A549 (cell line): ENCODE measurements at places on chromosomes 2 and 18.
A peak's percentile ranks its signal among the peaks of the same experiment; 100 is the strongest.

- no peak for DNase-seq
Observed at GRCh38 chr2:132958887-132959286, 288.9 kb upstream of the LYPD1 start.

DNA sequence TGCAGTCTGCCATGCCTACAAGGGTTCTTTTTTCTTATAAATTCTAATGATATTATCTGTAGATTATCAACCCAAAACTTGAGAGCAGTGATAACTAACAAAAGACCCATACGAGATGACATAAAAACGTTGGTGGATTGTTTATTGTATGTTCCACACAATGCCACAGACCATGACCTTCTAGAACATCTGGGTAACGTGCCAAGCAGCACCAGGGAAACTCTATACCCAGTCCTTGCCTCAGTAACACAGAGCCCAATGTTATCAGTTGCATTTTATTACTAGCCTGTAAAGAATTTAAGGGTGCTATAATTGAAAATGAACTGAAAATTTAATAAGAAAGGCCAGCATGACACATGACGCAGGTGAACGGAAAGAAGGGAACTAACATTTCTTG, 99.1 kb upstream of the UGP2 start:
- no peak for DNase-seq

DNA sequence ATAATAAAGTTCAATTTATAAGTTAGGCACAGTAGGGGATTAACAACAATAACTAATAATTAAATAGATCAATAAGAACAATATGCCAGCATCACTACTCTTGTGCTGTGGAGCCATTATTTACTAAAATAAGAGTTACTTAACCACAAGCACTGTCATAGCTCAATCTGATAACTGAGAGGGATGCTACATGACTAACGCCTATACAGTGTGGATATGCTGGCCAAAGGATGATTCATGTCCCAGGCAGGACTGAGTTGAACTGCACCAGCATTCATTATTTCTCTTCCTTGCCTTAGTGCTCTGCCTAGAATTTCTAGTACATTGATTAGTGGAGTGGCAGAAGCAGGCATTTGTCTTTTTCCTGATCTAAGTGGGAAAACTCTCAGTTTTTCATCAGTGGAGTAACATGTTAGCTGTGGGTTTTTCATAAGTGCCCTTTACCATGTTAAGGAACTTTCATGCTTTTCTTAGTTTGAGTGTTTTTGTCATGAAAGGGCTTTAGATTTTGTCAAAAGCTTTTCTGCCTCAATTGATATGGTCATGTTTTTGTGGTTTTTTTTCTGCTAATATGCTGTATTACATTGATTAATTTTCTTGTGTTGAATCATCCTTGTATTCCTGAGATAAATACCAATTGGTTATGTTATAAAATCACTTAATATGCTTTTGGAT, 21.7 kb downstream of the KIAA1328 start:
- no peak for DNase-seq

GRCh38 chr18:6876641-6877041, 147.1 kb downstream of the ARHGAP28 start:
- DNase-seq = no peak

DNA sequence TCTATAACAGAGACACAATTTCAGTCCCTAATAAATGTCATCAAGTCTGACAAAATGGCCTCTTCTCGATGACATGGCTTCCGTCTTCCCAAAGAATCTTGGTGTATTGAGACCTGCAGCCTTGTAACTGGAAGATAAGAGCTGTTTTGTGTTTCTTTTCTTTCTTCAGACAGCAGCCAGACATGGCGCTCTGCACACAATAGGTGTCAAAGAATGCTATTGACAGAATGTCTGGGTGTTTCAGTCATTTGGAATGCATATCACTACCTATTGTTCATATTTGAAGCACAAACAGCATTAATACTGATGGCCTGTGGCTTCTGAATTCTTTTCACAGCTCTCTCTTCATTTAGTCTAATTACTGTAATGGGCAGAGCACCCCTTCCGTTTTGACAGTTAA, 344.8 kb downstream of the RPRM start:
- no peak for DNase-seq

DNA sequence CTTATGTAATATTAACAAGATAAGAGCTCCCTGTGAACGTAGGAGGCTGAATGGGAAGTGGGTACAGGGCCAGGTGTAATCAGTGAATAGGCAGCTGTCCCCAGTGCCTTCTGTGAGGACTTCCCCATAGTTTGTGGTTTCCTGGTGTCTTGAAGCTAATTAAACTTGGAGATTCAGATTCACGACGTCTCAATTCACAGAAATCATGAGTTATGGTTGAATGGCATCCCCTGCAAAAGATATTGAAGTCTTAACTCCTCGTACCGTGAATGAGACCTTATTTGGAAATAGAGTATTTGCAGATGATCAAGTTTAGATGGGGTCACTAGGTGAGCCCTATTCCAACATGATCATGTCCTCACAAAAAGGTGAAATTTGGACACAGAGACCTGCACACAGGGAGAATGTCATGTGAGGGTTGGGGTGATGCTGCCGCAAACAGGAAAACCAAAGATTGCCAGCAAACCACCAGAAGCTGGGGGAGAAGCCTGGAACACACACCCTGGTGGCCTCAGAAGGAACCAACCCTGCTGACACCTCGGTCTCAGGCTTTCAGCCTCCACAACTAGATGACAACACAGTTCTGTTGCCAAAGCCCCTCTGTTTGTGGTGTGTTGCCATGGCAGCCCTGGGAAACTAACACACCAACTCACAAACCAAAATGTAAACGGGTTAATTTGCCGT, 13.2 kb downstream of the ARL4C start:
- DNase-seq = peak; percentile 43

GRCh38 chr2:160351956-160352355, 141.7 kb downstream of the RBMS1 start:
- peak; percentile 7 for DNase-seq

- DNase-seq = no peak
Observed at GRCh38 chr2:210315015-210315788, at the start of gene MYL1. Gene MYL1 (minus strand): TSS chr2:210315174. CDS start chr2:210315042, 132 bp downstream.
